Anterior cingulate cortex (tissue), 58 donors: ENCODE measurements at places on chromosomes 5 and 9.

DNA sequence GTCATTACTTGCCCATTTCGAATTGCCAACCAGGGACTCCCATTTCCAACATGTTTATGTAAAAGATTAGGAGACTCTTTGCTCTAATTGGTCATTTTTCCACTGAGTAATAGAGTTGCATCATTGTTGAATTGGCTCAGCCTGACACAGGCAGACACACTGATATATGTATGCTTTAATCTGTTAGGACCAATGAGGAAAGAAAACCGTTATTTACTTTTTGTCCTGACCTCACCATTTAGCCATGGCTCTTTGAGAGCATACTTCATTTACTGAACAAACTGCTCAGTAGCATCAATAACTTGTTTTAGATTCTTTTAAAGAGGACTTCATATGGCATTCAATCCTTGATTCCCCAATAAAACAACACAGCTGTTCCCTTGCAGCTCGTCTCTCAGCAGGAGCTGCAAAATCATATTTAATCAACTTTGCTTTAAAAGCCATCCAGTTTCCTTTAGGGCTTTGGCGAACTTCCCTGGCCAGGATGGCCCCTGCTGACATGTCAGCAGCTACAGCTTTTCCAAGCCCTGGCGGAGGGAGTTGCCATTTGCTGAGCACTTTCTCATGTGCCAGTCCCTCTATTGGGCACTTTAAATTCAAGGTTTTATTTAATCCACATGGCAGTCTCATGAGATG lies 251.5 kb upstream of the TNC start:
- no peak for DNase-seq

GRCh38 chr9:116693233-116693731 lies 6.2 kb downstream of the TRIM32 start:
- no peak for DNase-seq

- DNase-seq: no peak
Measured at GRCh38 chr9:83521011-83521410, 17.2 kb downstream of the FRMD3 start.

DNA sequence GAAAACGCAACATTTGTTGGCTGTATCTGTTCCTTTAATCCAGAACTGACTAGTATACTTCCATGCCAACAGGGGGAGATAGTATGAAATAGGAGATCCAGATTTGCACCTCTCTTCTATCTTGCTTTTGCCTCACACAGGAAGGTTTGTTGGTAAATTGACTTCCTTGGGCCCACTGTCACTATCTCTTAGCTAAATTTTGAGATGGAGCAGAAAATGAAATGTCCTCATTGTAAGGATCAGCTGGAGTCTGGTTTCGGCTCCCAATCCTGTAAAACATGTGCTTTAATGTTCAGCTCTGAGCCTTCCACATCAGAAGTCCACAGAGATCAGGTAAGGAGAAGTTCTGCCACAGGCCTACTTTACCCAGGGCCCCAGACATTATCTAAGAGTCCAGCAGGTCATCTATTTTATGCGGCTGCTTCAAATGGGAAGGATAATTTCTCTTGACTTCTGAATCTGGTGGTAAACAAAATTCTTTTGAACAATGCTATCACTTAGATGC lies 176.8 kb downstream of the FER start:
- no peak for DNase-seq

- DNase-seq: peak; percentile 41
Measured at GRCh38 chr9:92716557-92716956, 46.6 kb upstream of the IPPK start.

DNA sequence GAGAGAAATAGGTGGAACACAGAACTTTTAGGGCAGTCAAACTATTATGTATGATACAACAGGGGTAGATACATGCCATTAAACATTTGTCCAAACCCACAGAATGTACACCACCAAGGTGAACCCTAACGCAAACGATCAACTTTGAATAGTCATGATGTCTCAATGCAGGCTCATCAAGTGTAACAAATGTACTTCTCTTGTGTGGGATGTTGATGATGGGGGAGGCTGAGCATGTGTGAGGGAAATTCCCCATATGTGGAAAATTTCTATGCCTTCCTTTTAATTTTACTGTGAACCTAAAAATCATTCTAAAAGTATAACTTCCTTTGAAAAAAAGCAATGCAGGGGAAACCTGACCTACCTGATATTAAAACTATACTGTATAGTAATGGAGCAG lies 201.4 kb upstream of the RASEF start:
- DNase-seq: no peak

- no peak for DNase-seq
Measured at GRCh38 chr5:115126303-115126702, 43.4 kb downstream of the TRIM36 start.

DNA sequence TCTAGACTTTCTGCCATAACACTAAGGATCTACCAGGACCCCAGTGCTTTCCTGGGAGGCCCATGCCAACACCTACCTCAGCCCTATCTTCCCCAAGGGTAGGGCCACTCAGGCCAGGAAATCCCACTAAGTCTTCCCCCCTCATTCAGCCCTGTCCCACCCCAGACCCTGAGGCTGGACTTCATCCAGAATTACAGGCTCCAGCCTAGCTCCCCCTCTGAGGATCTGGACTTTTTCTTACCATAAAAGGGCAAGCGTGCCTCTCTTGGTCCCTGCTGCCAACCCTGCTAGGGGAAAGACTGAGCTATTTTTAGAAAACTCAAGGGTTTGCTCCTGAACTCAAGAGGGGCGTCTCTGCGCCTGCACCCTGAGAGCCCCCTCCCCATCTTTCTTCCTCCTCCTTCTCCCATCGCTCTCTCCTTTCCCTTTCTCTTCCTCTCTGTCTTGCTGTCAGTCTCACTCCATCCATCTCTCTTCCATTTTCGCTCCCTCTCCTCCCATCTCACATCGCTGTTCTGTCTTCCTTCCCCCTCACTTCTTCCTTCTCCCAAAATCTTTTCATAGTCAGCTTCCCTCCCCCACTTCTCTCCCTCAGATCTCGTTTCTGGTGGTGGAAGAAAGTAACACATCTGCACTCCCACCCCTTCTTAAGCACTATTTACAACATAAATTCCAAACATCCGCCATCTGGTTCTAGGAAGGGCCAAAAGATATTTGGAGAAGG lies 38.1 kb upstream of the IL17B start:
- DNase-seq: no peak

GRCh38 chr5:89929834-89930233 lies 479.7 kb downstream of the CETN3 start:
- DNase-seq: no peak

DNA sequence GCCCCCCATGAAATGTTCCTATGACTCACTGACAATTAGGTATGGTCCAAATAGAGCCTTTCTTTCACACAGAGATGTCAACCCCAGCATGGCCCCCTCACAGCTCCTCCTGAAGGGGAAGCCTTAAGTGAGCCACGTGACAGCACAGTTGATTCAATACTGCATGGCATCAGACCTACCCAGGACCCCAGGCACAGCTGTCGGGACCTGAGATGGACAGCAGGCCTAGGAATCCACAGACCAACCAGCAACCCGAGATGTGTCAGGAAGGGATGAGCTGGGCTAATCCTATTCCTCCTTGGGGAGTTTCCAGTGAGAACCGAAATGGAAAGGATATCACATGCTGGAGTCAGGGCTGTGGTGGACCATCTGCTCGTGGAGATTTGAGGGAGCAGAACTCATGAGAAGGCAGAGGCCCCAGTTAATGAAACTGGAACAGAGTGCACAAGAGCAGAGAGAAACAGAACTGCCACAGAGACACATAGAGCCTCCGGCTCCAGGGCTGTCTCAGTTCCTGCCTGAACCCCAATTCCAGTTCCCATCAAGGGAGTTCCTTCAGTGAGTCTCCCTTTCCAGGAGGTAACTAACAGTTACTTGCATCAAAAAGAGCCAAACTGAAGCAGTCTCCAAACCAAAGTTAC lies 42.1 kb upstream of the SMIM23 start:
- DNase-seq: no peak

DNA sequence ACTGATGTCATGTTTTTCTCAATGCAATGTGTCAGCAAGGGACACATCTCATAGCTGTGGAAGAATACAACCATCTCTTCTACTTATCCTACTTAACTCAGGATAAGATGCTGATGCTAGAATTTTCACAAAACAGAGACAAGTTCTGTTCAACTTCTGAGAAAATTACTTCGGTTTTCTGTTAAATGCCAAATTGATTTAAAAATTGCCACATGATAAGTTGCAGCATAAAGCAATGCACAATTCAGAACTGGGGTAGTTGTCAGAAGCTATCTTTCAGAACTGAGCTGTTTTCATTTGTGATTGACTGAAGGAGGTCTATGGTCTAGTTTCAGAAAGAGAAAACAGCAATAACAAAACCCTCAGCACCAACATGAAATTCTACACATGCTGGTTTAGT lies 954.8 kb upstream of the C9orf72 start:
- DNase-seq: no peak

- DNase-seq: no peak
Measured at GRCh38 chr5:38131686-38132085, 126.7 kb upstream of the EGFLAM start.

- peak; percentile 33 for DNase-seq
Measured at GRCh38 chr9:99820685-99821395, 845 bp upstream of the NR4A3 start.

- no peak for DNase-seq
Measured at GRCh38 chr5:62547945-62548630, 30.5 kb upstream of the LRRC70 start.

DNA sequence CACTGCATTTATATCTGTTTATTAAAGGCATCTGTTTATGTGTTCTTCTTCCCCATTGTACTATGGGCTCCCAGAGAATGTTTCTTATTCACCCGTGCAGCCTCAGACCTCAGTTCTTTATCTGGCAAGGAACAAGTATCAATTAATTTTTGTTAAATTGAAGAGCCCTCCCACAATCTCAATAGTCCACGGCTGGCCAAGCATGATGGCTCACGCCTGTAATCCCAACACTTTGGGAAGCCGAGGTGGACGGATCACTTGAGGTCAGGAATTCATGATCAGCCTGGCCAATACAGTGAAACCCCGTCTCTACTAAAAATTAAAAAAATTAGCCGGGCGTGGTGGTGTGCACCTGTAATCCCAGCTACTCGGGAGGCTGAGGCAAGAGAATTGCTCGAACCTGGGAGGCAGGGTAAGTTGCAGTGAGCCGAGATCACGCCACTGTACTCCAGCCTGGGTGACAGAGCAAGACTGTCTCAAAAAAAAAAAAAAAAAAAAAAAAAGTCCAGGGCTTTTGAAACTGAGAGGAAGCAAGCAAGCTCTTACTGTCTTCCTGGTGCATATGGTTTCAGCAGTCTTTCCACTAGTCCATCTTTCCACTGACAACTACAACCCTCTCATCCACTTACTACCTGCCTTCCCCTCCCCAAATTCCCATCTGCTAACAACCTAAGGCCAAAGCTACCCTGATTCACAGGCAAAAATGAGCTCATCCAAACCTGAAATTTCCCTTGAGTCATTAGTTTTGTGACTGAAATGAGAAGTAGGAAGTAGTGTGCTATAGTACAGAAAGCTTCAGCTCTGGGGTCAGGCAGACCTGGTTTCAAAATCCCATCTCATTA lies 2.3 kb upstream of the HK3 start:
- no peak for DNase-seq

GRCh38 chr5:73887688-73888087 lies 261.7 kb downstream of the ARHGEF28 start:
- DNase-seq: no peak

DNA sequence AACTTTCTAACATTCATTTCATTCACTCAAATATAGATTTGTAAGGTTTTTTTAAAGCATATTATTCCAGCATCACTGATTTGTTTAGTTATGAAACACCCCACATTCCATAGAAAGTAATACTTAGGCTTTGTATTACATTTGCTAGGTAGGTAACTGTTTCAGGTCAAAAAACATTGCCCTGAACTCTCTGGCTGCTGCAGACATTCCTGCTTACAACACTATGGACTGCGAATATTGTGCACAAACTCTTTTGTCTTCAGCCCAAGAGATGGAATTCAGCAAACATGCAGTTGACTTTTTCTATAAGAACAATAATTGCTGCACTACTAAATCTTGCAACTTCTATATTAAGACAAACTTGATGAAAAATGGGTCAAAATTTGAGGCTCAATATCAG lies 301.0 kb downstream of the ARL15 start:
- DNase-seq: no peak

DNA sequence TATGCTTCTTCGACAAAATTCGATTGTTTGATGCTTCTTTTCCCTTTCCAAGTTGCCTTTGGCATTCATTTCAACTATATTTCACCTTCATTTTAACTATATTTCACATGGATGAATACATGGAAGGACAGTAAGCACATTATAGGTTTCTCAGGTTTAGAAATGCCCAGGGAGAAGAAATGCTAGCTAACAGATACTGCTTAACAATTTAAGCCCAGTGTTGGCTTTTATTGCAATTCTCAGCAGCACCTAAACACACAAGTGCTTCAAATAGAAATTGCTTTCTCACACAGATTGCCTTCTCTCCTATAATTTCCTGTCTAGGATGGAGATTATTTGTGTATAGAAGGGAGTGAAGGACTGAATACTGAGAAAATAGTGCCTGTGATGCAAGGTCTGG lies 30.2 kb upstream of the SMC5 start:
- DNase-seq: no peak

GRCh38 chr9:134778841-134779411 lies 101.7 kb upstream of the FCN2 start:
- DNase-seq: no peak

- DNase-seq: no peak
Measured at GRCh38 chr5:136034984-136035383, 6.2 kb downstream of the TGFBI start.

DNA sequence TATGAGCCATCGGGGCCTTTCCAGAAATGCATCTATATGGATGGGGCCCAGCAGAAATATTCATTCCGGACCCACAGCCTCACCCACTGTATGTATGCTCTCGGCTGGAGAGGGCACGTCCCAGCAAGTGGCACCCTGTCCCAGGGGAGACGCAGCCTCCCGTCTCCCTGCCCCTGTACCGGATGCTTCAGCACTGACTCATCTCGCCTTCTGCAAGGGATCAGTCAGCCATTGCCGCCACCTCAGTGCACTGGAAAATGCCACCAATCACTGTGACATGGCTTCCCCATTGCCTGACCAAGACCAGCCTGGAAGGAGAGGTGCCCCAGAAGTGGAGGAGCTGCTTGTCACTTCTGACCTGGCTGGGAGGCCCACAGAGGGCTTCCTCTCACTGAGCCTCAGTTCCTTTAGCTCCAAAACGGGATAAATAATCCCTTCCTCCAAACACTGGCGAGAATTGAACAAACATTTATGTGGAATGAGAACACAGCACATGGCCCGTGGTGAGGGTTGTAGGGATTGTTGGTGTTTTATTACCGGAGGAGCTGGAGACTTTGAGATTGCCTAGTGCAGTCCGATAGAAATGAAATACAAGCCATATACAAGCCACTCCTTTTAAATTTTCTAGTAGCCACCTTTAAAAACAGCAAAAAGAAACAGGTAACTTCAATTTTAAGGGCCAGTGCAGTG lies 43.9 kb upstream of the ORM1 start:
- DNase-seq: no peak

GRCh38 chr5:55021410-55021809 lies 2.6 kb upstream of the GZMK start:
- no peak for DNase-seq
